ENCODE measurements at places on chromosomes 7 and 10. TPM values are rescaled to one million over a fixed set of nuclear protein-coding genes. Genes with fewer than 3 reads are reported as not detected.
A peak's percentile ranks its signal among the peaks of the same experiment; 100 is the strongest.

DNA sequence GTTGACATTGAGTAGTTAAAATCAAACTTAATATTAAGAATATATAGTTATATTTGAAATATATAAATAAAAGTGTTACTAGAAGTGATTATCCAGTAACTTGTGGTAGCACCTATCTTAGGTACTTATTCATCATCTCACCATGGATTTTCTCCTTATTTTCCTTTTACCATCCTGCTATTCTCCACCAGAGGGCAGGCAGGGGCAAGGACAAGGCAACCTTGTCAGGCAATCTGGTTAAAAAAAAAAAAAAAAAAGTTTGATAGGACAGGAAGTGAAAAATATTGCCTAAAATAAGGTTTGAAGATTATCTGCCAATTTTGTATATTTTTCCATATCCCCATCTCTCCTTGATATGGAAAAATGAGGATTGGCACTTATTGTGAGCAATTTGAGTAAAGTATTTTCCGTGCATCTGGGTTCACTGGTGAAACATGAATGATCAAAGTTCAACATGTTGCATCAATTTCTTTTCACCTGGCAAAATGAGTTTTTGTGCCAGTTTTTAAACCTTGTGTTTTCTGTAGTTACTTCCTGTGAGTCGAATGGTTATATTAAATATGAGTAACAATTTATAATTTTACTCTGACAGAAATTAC, 256.7 kb downstream of the AGMO start:
- DNase-seq, result no peak

DNA sequence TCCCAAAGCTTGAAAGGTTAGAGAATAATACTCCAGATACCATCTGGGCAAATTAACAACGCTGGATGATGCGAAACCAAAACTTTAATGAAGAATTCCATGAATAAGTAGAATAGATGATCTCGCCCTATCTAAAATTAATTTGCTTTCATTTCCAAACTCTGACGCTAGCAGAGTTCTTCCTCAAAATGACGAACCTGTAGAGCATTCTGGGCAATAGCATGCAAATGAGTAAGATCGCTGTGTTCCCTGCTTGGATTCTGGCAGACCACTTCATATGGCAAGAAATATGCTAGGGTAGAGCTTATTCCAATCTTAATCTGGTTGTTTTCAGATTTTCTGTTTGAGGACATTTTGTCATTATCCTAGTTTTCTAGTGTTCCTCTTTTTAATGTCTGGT, 36.1 kb upstream of the SMNDC1 start:
- no peak for DNase-seq

DNA sequence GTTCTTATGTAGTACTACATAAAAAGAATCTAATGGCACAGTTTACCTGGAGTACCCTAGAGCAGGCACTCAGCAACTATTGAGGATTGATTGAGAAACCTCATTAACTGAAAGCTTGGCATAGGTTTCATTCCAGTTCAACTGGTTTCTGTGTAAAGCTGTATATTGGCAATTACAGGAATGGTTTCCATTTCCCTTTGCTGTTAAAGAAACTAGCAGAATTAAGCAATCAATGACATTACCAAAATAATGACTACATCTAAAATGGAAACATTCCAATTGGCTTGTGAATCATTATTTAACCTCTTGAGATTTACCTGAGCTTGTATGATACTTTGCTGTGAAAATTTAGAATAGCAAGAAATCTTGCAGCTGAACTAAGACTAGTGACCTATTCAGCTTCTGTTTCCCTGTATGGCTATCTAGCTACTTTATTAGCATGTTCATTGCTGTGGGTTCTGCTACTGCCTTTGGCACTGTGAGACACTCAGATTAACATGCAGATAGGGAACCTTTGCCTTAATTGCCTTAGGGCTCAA, 33.5 kb upstream of the CADPS2 start:
- DNase-seq, result no peak

GAD2 gene
- not detected for total RNA-seq

- no peak for DNase-seq
Observed at GRCh38 chr7:97851683-97852082, 20.5 kb downstream of the ASNS start.

- DNase-seq, result no peak
Observed at GRCh38 chr10:103836273-103836672, 19.1 kb downstream of the SH3PXD2A start.

GRCh38 chr7:101088069-101088425, 2.8 kb downstream of the TRIM56 start:
- no peak for DNase-seq

DNA sequence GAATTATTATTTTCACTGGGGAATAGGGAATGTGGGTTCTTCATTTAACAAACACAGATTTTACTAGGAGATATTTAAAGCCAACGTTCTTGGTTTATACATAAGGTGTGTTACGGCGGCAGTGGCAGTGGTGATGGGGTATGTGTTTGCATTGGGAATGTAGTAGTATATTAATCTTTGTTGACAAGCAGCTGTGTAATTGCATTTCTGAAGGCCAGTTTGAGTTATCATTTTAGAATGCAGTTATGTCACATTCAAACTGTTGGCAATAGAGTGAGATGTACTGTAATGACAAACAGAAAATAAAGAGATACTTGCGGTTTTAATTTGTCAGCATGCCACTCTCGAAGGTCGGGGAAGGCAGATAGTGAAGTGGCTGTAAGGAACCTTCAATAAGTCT, 628.6 kb upstream of the POM121L12 start:
- no peak for DNase-seq

DNA sequence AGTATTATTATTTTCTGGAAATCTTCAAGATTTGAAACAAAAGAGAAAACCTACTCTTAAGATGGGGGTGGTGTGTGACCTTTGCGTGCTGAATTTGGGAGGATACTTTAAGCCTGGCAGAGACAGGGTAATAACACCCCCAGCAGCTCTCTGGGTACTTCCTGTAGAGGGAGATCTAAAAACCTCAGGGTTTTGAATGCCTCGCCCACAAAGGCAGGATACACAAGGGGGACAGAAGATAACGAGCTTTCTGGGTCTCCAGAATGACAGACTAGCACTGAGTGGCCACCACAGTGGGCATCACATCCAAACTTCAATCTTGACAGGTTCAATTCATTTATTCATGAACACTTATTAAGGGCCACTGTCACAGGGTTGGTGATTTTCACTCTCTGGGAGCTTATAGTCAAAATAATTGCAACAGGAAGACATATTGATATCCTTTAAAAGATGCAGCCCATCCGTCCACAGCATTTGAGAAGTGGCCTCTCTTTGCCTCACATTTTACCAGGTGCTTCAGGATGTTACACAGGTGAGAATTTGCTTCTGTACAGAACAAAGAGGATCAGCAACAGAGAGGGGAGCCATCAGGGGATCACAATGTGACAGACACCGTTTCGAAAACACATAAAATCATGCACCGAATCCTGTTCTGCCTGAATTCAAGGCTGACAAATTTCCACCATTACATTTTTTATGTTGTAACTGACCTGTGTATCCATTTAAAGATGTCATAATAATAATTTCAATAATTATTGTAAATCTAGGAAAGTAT, 14.3 kb downstream of the CPA1 start:
- DNase-seq, result peak; percentile 84

DNA sequence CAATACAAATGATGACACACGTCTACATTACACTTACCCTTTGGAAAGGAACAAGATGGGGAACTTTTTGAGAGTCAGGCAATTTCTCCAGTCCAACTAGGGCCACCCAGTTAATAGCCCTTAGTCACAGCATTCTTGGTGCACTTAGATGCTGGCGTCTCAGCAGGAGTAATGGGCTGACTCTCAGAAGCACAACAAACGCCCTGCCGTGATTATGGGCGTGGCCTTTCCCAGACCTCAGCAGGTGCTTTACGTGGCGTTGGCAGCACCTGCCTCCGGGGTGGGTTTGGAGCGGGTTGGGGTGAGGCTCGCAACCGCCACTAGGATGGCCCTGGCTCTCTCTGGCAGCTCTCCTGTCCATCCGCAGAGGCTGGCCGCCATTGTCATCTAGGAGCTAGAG, 147.6 kb upstream of the SHH start:
- no peak for DNase-seq

PLXDC2 gene
- total RNA-seq, result 38.0 TPM

- DNase-seq, result no peak
Observed at GRCh38 chr7:111756687-111757178, 194.4 kb upstream of the IMMP2L start.

- DNase-seq, result no peak
Observed at GRCh38 chr7:98135984-98136383, 29.3 kb downstream of the LMTK2 start.

DNA sequence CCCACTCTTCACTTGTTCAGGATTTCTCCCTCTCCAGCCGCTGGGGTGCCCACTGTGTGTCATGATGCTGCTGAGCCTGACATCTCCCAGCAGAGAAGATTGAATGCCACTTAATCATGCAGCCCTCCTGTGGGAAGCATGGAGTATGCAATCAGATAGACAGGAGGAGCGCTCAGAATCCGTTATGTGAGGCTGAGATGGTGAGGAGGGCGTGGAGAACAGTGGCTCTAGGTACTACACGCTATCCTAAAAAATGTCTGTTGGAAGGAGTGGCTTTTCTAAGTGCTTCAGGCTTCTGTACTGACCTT, 334.3 kb downstream of the LRMDA start:
- DNase-seq, result no peak

GRCh38 chr7:36567699-36568451, 156.4 kb downstream of the AOAH start:
- no peak for DNase-seq

GRCh38 chr10:31678139-31678536, 250.5 kb downstream of the ARHGAP12 start:
- no peak for DNase-seq

- no peak for DNase-seq
Observed at GRCh38 chr7:110988890-110989501, 101.9 kb upstream of the LRRN3 start.

- no peak for DNase-seq
Observed at GRCh38 chr10:118732245-118733165, 22.3 kb downstream of the CACUL1 start.

KAZALD1 gene
- total RNA-seq, result 5.9 TPM

- peak; percentile 7 for DNase-seq
Observed at GRCh38 chr10:91681361-91682276, 48.7 kb upstream of the PPP1R3C start.

IL6 gene
- total RNA-seq, result under 0.01 TPM

DNA sequence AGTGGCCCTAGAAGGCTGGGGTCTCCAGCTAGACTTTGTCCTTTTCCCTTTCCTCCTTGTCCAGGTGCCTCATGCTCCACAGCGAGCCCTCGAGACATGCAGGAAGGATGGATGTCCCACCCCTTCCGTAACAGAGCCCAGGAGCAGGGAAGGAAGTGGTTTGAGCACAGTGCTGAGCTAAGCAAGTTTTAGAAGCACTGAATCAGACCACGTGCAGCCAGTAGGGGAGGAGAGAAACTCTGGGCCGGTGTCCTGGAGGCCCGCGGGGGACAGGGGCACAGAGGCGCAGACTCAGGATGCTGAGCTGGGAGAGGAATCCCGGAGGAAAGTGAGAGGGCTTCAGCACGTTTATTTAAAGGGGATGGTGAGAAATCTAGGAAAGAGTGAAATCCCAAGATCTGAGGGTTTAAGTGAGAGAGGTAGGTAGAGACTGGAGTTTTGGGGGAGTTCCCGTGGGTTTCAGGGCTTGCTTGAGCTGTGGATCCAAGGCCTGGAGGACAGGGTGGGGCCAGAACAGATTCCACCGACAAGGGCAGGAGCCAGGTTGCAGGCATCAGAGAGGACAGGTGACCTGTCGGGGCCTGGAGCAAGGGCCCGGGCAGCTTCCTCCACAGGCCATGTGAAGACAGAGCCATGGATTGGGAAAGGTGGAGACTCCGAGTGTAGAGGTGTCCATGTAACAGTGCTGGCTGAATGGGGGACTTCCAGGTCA, 4.4 kb upstream of the IRF5 start:
- peak; percentile 48 for DNase-seq

All from hematopoietic multipotent progenitor cell (in vitro differentiated cells).